ENCODE measurements at places on chromosomes 12 and 14.
A peak's percentile ranks its signal among the peaks of the same experiment; 100 is the strongest.

DNA sequence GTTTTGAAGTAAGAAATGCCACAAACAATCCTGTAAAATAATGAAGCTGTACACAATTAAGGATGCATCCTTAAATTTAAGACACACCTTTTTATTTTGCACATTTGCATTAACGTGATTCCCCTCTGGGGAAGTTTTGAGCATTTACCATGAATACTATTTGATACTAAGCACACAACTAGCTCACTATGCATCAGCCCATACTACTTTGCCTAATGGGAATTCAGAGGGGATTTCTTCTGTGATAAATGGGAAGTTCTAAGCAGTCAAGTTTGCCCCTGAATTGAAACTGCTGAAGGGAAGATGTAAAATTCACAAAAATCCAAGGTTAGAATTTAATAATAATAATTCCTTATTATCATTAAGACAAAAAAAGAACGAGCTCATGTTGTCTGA lies 27.4 kb downstream of the SINHCAF start:
- DNase-seq, result no peak

DNA sequence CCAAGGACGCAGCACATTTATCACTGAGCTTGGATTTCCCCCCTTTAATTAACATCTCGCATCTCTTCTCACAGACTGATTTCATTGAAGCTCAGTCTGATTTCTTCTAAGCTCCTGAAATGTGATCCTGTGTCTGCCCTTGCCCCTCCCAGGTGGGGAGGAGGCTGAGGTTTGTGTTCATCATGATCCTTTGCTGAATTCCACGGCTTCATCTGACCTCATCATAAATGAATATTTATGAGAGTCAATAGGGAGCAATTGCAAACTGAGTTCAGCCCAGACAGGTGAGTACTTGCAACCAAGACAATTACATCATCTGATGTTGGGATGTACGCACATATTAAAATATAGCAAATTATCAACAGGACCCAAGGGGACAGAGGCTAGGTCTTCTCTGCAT lies 72.4 kb downstream of the MAP1LC3B2 start:
- DNase-seq, result no peak

GRCh38 chr12:63844391-63845341 lies at the start of gene SRGAP1:
TSS of gene SRGAP1 (plus strand) at chr12:63844700. CDS start at chr12:63844817, 117 bp downstream.
- peak; percentile 27 for DNase-seq

- no peak for DNase-seq
Observed at GRCh38 chr14:90700933-90701776, 115.1 kb downstream of the TTC7B start.

- no peak for DNase-seq
Observed at GRCh38 chr12:103725398-103725797, 115.6 kb downstream of the NT5DC3 start.

- DNase-seq, result no peak
Observed at GRCh38 chr12:128098730-128099129, 168.2 kb upstream of the TMEM132C start.

- no peak for DNase-seq
Observed at GRCh38 chr12:128314611-128315010, 47.6 kb downstream of the TMEM132C start.

GRCh38 chr12:81968421-81968820 lies 209.3 kb upstream of the PPFIA2 start:
- DNase-seq, result no peak

DNA sequence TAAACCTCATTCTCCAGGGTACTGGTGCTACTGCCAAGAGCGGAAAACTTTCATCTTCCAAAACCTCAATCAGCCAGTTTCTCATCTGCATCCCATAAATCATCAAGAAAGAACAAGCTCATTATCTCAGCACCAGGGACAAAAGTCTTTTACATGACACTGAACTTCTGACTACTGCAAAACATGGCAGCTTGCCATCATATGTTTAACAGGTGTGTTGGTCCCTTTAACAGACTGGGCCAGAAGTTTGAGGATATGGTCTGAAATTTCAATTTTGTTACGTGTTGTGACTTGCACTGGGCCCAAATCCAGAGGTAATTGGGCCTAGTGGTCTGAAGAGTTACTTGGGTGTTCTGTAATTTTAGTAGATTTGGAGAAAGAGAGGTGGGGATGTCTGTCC lies 305.4 kb upstream of the SEL1L start:
- DNase-seq, result no peak

GRCh38 chr14:34180869-34181268 lies 230.0 kb upstream of the EGLN3 start:
- no peak for DNase-seq

- DNase-seq, result no peak
Observed at GRCh38 chr12:124542021-124542949, 25.1 kb downstream of the NCOR2 start.

Data from amygdala (tissue), 56 donors.